ENCODE measurements at places on chromosomes 16 and 17.

DNA sequence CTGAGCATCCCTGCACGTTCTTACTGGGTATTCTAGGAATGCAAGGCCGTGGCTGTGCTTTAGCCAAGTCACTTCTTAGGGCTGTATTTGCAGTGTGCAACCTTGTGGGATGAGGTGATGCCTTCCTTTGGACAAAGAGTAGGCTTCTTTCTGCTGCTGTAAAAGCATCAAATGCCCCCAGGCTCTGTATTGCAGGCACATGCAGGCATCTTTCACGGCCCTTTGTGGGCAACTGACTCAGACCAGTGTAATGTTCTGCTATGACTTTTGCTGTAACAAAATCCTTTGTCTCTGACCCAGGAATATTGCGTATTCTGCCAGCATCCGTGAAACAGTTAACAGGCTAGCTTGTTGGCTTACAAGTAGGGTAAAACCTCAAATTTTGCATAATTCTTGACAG lies 30.9 kb upstream of the GCSH start:
- DNase-seq, result peak; percentile 46

DNA sequence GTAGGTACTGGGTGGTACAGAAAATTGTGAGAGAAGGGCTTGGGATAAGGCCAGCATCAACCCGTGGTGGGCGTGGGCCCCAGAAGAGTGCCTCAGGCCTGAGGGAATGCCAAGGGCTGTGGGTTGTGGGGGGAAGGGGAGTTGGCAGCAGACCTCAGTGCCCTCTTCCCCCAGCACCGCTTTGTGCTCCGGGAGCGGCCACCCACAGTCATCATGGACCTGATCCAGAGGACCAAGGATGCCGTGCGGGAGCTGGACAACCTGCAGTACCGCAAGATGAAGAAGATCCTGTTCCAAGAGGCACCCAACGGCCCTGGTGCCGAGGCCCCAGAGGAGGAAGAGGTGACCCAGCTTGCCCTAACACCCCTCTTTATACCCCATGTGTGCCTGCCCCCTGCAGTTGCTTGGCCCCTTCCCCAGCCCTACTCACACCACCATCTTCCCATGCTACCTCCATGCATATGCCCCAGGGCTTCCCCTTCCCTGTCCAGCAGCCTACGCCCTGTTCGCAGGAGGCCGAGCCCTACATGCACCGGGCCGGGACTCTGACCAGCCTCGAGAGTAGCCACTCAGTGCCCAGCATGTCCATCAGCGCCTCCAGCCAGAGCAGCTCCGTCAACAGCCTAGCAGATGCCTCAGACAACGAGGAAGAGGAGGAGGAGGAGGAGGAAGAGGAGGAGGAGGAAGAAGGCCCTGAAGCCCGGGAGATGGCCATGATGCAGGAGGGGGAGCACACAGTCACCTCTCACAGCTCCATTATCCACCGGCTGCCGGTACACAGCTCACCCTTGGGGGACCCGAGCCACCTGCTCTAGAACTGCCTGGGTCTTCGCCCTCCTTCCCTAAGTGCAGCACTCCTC lies 9.1 kb downstream of the TAOK2 start:
- no peak for DNase-seq

GRCh38 chr16:3152027-3152276 lies 17.1 kb downstream of the ZNF213 start:
- DNase-seq, result no peak

GRCh38 chr17:72101526-72101925 lies 19.3 kb upstream of the SOX9 start:
- DNase-seq, result peak; percentile 38

DNA sequence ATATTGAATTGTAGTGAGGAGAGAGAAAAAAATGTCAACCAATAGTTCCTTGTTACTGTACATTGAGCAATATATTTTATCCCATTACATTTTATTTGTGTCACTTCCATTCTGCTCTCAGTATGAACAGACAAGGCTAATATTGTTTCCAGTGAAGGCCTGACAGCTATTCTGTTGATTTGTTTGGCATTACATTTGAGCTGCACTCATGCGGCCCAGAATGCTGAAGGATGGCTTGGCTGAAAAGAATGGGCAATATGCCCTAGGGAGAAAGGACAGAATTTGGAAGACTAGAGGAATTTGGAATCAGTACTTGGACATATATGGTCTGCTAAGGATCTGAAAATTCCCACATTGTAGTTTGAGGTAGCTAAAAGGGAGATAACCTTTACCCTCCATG lies 1294.4 kb downstream of the CDH8 start:
- DNase-seq, result no peak

DNA sequence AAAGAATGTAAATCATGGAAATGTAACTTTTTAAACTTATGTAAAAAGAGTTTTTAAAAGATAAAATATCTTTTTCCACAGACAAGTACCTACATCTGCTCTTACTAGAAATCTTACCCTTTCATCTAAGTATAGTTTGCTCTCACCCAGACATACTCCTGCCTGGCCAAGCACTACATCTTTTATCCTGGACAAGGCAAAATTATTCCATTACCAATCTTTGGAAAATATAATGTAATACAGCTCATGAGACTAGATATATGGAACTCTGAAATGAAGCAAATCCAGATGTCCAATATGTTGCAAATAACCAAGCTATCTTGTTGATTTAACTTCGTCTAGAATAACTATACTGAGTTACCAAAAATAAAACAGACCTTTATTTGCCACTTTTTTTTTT lies 50.0 kb downstream of the VMP1 start:
- no peak for DNase-seq

DNA sequence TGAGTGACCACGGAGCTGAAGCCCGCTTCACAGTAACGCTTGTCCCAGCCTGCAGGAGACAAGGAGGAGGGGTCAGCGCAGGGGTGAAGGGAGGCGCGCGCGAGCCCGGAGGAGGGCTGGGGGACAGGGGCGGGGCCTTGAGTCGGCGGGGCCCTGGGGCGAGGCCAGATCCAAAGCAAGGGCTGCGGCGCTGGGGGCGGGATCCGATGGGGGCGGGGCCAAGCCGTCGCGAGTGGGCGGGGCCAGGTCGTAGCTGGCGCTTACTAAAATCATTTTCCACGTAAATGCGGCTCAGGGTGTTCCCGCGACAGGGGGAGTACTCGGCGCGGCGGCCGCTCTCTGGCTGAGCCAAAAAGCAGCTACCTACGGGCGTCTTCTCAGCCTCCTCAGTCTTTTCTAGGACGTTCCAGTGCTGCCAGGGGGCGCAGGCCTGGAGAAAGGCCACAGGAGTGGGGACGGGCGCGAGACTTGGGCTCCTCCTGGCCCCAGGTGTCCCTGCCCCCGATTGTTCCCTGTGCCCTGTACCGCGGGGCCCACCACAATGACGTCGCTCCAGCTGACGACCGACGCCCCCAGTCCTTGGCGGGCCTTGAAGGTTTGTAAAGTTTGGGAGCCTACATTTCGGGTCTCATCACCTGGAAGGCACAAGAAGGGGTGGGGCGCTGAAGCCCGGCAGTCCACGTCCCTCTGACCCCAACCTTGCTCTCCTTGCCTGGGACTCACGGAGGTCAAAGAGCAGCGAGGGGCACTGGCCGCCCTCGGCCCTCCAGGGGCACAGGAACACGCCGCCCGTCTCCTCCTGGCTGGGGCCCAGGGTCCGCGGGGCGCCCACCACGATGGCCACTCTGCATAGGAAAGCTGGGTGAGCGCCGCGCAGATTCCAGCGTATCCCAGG lies 3.9 kb downstream of the ITGA2B start:
- peak; percentile 91 for DNase-seq

DNA sequence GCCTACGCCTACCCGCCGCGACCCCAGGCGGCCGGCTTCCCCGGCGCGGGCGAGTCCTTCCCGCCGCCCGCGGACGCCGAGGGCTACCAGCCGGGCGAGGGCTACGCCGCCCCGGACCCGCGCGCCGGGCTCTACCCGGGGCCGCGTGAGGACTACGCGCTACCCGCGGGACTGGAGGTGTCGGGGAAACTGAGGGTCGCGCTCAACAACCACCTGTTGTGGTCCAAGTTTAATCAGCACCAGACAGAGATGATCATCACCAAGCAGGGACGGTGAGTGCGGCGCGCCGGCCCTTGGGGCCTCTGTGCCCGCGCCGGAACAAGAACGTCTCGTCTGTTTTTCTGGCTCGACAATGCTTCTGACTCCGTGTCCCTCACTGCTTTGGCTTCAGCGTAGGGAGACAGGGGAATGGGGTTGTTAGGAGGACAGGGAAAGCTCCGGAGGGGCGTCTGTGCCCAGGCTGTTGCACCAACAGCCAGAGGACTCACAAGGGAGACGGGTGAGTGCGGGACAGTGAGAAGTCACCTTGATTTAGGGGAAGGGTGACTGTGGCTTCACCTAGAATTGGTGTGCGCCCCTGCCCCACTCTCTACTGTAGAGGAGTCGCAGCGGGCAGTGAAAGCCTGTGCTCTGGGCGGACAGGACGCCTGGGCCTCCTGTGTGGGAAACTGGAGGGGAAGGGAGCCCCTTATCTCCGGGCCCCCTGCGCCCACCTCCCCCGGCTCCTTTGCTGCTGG lies 806 bp downstream of the TBX21 start:
- DNase-seq, result no peak

- DNase-seq, result peak; percentile 91
These were observed 8.8 kb upstream of the CNOT1 start for GRCh38 chr16:58638148-58639036.

- no peak for DNase-seq
These were observed 276.9 kb downstream of the IRF8 start for GRCh38 chr16:86175816-86176215.

DNA sequence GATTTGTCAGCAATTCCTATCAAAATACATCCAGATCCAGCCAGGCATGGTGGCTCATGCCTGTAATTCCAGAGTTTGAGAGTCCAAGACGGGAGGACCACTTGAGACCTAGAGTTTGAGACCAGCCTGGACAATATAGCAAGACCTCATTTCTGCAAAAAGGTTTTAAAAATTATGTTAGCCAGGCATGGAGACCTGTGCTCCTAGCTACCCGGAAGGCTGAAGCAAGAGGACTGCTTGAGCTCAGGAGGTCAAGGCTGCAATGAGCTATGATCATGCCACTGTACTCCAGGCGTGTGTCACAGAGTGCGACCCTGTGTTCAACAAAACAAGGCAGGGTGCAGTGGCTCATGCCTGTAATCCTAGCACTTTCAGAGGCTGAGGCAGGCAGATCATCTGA lies 215.2 kb downstream of the CPPED1 start:
- no peak for DNase-seq

DNA sequence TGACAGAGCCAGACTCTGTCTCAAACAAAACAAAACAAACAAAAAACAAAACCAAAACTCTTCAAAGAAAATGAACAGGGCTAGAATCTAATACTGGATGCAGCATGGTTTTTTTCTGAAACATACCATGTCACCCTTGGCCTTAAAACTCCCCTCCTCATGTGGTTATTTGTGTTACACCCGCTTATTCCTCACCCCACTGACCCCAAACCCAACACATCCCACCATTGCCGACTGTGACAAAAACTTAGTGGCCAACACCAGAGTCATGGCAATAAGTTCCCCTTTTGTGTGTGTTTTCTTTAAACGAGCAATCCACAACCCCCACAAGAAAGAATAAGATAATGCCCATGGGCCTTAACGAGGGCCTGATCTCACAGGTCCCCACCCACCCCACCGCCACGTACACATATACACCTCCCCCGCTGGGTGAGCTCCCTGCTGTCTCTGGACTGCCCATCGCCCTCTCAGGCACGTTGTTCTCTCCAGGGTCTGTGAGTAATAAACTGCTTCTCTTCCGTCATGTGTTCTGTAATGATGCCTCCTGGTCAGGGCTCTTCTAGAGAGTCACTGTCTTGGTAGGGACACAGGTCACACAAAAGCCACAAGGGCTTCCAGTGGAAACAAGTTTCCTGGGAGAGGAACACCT lies 16.8 kb upstream of the ENGASE start:
- DNase-seq, result no peak

- DNase-seq, result no peak
These were observed 34.1 kb downstream of the GLP2R start for GRCh38 chr17:9859781-9860180.

DNA sequence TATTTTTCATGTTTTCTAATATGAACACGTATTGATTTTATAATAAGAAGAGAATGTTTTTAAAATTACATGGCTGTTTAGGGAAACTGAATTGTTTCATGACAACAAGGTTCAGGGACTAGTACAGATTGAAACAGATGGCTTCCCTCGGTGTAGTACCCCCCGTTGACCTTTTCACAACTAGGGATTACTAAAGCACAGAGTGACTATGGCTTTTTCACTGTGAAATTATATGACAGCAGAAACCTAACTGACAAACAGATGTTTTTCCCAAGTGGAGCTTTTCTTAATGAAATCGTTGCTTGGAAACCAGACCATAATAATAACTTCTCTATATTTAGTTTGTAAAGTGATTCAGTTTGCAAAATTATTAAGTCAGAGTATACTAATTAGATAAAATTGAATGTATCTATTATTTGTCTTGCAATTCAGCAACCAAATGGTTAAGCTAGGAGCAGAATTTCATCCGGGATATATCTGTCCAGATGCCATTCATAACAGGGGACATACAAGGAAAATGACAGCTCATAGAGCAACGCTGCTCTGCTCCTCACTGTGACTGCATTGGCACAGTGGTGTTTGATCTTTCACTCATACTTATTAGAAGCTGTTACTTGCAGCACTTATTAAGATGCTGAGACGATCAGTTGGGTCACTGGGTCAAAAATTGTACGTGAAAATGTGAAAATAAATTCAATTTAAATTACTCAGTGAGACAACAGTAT lies 111.7 kb downstream of the TANGO6 start:
- DNase-seq, result no peak

DNA sequence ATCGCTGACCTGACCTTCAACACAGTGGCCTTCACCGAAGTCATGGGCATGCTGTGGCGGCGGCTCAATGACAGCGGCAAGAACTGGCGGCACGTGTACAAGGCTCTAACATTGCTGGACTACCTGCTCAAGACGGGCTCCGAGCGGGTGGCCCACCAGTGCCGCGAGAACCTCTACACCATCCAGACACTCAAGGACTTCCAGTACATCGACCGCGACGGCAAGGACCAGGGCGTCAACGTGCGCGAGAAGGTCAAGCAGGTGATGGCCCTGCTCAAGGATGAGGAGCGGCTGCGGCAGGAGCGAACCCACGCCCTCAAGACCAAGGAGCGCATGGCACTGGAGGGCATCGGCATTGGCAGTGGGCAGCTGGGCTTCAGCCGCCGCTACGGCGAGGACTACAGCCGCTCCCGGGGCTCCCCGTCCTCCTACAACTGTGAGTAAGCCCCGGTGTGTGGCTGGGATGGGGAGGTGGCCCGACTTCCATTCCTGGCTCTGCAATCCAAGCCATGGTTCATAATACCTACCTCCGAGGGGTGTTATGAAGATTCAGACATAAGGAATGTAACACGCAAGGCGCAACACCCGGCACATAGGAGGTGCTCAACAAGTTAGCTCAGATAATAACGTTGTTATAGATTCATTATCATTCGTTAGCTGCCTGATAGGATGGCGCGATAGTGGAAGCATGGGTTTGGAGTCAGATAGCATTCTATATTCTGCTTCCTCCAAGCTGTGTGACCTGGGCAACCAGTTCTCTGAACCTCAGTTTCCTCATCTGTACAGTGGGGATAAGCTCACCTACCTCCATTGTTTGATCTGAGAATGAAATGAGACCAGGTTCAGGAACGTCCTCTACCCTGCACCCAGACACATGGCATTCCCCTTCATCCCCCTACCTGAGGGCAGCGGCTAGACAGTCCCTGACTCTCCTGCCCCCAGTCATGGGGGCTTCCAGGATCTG lies 4.4 kb downstream of the EPN3 start:
- no peak for DNase-seq

GRCh38 chr16:873889-874288 lies 73.4 kb upstream of the GNG13 start:
- no peak for DNase-seq
